ENCODE measurements at places on chromosomes 5 and 9. TPM values are rescaled to one million over a fixed set of nuclear protein-coding genes. Genes with fewer than 3 reads are reported as not detected.

DNA sequence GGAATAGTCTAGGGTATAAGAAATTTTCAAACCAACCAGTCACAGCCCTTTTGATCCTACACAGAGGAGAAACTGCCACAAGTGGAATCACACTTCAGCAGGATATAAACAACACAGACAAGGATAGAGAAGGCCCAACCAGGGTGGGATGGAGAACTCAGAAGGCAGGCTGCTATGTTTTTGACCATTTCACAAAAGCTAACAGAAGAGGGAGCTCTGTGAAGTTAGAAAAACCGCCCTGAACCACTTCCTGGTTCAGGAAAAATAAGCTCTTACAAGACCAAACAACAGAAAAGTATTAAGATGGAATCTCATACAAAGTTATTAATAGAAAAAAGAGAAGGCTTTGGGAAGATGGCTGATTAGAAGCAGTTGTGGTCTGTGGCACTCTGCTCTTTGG is 960 bp upstream of the IFNB1 start:
- DNase-seq, result no peak

DNA sequence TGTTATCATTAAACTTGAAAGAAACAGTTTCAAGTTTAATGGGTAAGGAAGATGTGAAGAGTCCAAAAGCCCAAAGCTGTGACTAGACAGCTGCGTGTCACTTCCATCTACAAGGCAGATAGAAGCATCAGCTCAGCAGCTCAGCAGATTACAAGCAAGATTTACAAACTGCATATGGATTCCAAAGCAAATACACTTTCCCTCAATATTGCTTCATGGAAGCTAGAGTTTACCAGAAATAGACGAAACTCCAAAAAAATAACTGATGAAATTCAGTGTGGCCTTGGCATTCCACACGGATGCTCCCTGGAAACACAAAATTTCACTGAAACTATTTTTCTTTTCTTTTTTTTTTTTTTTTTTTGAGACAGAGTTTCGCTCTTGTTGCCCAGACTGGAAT is 17.9 kb downstream of the MYO10 start:
- no peak for DNase-seq

- no peak for DNase-seq
Observed at GRCh38 chr9:97854696-97855485, 1.9 kb downstream of the FOXE1 start.

GRCh38 chr5:122846051-122846550 is 688 bp downstream of the SNX24 start:
- DNase-seq, result no peak

GRCh38 chr5:159402311-159402710 is 72.0 kb upstream of the IL12B start:
- no peak for DNase-seq

GRCh38 chr5:55320571-55320970 is 12.8 kb downstream of the MTREX start:
- DNase-seq, result no peak

DNA sequence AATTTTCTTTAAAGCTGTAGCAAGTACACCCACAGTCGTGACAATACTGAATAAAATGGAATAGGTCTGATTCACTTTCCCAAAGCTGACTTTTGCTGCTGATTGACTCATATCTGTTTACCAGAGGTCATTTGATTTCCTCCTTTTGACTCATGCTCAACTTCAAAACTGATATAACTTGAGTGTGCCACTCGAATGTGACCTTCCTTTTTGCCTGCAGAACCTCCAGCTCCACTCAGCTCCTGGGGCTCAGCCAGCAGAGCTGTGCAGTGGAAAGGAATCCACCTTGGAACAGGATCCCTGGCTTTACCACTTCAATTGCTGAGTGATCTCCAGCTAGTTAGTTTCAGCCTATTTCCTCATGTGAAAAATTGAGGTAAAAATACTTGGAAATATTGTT is 84.1 kb downstream of the FEM1C start:
- no peak for DNase-seq

- no peak for DNase-seq
Observed at GRCh38 chr9:132748450-132748849, 78.2 kb downstream of the GTF3C4 start.

DNA sequence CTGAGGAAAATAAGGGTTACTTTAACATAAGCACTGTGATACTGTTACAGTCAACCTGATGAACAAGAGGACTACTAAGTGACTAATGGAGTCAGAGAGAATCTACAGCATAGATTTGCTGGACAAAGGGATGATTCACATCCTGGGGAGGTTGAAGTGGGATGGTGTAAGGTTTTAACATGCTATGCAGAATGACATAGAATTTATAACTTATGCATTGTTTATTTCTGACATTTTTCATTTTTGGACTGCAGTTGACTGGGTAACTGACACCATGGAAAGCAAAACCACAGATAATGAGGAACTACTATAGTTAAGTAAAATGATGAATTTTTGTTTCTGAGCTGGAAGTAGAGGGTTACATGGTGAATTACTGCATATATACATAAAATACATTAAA is 389.2 kb downstream of the MAT2B start:
- DNase-seq, result no peak

DNA sequence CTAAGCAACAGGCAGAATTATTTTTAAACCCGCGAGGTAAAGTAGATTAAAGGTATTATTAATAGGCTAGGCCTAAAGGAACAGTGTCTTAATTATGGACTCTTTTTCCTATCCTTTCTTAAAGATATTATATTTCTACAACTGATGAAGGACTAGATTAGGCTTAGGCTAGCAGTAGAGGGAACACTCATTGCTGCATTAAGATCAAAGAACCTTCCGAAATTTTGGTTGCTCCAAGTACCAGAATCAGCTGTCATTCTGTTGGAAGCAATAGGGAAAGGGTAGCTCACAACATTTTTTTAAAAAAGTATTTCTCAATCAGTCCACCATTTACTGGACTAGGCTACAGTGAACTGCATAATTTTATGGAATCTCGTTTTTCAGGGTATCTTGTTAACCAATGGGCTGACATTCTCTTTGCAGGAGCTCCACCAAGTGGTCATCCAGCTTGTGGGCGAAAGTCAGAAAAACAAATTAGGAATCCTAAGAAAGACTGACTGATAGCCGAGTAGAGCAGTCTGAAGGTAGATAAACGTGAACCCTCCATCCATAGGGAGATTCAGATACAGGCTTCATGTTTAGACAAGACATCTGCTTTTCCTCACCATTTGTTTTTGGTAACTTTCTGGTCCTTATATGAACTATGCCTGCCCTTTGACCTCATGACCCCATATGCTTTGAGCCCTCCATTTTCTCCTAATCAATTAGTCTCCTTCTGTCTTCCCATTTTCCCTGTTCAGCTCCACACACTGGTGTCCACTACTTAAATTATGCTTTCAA is 103.6 kb upstream of the CHD1 start:
- no peak for DNase-seq

- DNase-seq, result no peak
Observed at GRCh38 chr5:153676406-153676805, 185.9 kb downstream of the GRIA1 start.

GRCh38 chr9:79880626-79881025 is 308.9 kb downstream of the TLE4 start:
- no peak for DNase-seq

GRCh38 chr5:14316471-14316870 is 173.3 kb downstream of the TRIO start:
- no peak for DNase-seq

GRCh38 chr9:76866689-76867088 is 39.2 kb downstream of the PRUNE2 start:
- no peak for DNase-seq

DNA sequence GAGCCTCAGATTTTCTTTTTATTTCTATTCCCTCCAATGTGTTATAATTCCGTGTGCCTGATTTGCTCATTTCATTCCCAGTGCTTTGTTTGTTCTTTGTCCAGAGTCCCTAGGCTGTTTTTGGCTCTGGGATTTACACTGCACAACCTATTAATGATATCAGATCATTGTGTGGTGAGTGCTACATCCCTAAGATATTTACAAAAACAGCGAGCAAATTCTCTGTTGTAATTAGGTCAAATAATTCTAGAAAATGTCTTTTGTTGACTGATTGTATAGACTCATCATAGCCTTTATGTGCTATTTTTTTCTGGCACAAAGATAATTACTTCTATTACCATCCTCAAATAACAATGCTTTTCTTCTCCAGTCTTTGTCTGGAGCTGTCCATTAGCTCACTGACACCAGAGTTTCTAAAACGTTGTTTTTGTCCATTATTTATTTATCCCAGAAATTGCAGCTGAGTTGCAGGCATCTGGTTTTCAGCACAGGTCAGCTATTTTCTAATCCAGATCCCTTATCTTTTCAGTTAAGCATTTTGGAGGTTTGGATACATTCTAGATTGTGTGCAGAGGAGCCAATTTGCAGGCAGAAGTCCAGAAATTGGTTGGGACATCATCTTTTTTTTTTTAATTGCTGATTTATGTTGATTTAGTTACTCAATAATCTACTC is 379.9 kb upstream of the DMAC1 start:
- no peak for DNase-seq

GMCL2 gene
- total RNA-seq, result not detected

FGD3 gene
- 42.9 TPM for total RNA-seq

SLC36A3 gene
- not detected for total RNA-seq

CDX1 gene
- not detected for total RNA-seq

MYO10 gene
- 1.0 TPM for total RNA-seq

NRG2 gene
- not detected for total RNA-seq

ZNF658 gene
- total RNA-seq, result 1.7 TPM

FOXI1 gene
- total RNA-seq, result not detected

PCDHB4 gene
- not detected for total RNA-seq

SPAAR gene
- not detected for total RNA-seq

BAAT gene
- total RNA-seq, result not detected

ADCY2 gene
- not detected for total RNA-seq

NFIB gene
- not detected for total RNA-seq

EXOC3 gene
- 66.4 TPM for total RNA-seq
